ENCODE measurements at places on chromosomes 6 and 20.
A peak's percentile ranks its signal among the peaks of the same experiment; 100 is the strongest.

- DNase-seq, result no peak
Measured at GRCh38 chr6:168232989-168233874, 86.3 kb downstream of the DACT2 start.

DNA sequence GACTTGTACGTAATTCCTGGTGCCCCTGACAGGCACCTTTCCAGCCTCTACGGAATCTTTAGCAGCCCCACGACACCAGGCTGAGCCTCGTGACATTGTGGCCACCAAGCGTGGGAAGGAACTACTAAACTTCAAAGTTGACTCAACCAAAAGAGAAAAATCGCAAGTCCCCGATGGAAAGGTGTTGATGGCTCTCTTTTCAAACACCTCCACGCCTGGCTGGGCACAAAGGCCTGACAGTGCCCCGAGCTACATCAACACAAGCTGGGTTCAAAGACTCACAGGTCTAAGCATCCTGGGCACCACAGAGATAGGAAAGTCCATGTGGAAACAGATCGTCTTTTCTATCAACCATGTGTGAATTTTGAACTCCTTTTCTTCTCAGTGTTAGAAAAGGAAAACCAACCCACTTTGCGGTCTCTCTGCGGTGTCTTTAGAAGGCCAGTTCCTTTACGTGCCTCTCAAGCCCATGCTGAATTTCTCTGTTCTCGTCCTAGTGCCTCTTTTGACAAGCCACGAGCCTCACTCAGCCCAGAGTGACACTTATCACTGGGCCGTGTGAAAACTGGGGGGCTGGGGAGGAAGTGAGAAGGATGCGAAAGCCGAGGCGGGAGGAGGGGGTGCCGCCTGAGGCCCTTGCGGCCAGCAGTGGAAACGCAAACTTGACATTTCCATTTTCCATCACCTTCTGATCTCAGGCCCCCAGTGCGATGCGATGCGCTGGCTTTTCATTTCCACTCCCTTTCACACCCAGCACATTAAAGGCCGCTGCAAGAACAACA, 59.4 kb downstream of the GFOD1 start:
- DNase-seq, result peak; percentile 84

DNA sequence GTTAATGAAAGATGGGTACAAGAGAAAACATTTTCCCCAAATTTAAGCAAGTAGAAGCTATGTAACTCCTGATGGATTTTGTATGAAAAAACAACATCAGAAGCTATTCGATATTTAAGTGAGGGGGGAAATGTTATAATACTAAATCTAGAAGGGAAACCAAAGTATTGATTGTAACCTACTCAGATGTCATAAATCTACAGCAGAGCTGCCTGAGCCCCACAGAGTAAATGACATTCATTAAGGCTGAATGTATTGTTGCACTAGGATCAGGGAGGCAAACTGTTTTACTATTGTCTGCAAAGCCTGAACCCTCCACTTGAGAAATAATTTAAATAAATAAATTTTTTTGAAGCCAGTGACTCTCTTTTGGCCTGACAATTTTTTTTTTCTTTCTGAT, 19.3 kb downstream of the ANKRD6 start:
- no peak for DNase-seq

DNA sequence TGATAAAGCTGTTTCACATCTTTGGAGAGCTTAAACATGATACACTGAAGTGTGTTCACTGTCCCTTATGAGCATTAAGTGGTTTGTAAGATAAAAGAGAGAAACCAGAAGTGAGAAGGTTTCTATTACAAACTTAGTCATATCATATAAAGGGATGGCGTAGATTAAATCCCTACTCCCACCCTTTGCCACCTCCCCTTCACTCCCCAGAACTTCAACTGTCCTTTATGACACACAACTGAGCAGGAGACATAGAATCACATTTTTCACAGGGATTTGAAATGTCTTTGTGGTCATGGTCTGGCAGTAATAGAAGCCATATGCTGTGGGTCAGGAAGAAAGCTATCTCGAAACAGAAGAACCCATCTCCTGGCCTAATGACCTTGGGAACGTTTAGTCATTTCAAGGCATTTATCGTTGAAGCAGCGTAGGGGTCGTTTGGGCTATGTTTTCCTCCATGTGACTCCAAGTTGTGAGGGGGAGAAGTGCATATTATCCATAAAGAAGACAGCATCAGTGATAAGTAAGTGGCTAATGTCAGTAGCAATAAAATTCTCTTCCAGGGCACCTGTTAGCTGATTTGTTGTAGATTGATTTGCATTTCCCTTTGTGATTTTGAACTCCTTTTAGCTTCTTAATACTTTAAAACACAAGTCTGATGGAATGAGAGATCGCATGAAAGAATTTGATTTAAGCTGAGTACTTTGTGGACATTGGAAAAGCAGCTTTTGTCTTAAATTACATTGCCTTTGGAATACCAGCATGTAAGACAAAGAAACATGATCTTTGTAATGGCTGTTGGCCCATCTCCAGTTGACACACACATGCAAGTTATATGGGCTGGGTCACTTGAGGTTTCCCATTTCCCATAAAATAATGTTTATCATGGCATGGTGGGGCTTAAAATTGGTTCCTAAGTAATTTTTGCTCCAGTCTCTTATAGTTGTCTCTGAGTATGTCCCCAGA, 501.5 kb upstream of the FLRT3 start:
- DNase-seq, result no peak

DNA sequence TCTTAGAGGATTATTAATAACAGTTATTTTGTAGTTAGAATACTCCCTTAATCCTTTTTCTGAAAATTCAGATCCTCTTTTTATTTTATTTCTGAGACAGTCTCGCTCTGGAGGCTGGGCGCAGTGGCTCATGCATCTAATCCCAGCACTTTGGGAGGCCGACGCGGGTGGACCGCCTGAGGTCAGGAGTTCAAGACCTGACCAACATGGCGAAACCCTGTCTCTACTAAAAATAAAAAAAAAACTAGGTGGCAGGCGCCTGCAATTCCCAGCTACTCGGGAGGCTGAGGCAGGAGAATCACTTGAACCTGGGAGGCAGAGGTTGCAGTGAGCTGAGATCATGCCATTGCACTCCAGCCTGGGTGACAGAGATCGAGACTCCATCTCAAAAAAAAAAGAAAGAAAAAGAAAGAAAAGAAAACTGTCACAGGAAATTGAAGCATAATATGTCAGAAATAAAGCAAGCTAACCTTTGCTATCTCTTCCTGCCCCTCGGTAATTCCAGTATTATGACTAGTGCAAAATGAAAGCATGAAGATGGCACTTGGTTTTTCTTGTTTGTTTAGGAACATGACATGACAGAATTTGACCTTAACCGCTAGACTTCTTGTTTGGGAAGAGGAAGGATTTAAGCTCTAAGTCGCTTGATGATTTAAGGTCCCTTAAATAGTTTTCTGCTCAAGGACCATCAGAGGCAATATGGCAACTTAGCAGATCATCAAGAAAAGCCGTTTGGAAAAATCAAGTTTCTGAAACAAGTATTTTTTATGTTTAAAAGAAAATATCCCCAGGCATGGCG, 1.8 kb upstream of the RBM39 start:
- peak; percentile 56 for DNase-seq

Data from hematopoietic multipotent progenitor cell treated with erythropoietin and hydrocortisone succinate and interleukin-3 and kit ligand, for 6 days (in vitro differentiated cells).